ENCODE measurements at places on chromosomes 4 and X. TPM values are rescaled to one million over a fixed set of nuclear protein-coding genes. Genes with fewer than 3 reads are reported as not detected.

The NMU gene
- 4.2 TPM for total RNA-seq

- peak; percentile 49 for DNase-seq
Measured at GRCh38 chr4:70670332-70671014, 4.2 kb upstream of the JCHAIN start.

DNA sequence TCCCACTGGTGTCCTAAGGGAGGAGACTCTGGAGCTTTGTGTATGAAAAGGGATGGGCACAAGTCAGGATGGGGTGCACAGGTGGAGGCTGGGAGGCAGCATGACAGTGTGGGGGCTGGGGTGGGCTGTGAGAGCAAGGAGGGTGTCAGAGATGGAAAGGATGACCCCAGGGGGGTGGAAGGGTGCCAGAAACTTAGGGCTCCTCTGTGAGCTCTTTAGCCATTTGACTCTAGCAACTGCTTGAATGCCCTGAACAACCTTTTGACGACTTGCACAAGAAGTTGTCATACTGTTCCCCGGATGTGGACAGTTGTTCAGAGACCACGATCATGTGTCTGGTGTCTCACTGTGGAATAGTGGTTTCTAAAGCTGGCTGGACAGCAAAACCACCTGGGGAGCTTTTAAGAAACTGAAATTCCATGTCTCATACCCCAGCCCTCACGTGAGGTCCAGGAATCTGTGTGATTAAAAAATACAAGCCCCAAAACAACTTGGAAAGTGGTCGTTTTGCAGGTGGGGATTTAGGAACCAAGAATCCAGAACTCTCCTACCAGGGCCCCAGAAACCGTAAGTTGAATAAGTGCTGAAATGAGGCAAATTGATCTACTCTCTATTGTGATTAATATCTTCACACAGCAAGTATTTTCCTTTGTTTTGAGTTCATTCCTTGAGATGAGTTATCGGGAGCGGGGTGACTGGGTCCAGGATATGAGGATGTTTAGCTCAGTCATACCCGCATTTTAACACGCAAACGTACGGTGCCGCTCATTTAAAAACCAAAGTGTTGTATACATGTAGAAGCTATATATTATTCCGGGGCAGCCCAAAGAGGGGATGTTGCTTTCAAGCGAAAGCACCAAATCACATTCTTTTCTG lies 3.4 kb downstream of the RHOH start:
- peak; percentile 64 for DNase-seq

The ANK2 gene
- 11.6 TPM for total RNA-seq

DNA sequence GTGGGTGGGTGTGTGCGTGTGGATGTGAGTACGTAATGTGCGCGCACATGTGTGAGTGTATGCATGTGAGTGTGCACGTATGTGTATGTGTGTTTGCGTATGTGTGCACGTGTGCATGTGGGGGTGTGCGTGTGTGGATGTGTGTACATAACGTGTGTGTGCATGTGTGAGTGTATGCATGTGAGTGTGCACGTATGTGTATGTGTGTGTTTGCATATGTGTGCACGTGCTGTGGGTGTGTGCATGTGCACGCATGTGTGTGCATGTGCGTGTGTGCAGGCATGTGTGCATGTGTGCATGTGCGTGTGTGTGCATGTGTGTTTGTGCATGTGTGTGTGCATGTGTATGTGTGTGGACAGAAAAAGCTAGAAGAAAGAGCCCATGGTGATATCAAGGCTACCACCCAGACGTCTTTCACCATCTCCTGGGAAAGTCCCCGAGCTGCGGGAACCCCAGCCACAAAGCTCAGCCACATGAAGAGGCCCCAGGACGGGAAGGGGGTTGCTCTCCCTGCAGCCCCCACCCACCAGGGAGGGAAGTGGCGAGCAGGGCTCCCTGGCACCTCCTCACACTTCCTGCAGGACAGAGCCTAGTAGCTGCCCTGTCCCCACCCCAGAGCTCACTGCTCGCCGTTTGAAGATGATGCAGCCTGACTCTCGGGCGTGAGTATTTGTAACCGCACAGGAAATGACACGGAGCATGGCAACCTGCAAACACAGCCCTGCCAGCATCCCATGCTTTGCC lies 108.3 kb downstream of the DCTD start:
- DNase-seq: peak; percentile 95

The FAM149A gene
- 1.5 TPM for total RNA-seq

- no peak for DNase-seq
Measured at GRCh38 chr4:183765251-183765911, 106.3 kb downstream of the TRAPPC11 start.

The GDI1 gene
- 64.4 TPM for total RNA-seq

DNA sequence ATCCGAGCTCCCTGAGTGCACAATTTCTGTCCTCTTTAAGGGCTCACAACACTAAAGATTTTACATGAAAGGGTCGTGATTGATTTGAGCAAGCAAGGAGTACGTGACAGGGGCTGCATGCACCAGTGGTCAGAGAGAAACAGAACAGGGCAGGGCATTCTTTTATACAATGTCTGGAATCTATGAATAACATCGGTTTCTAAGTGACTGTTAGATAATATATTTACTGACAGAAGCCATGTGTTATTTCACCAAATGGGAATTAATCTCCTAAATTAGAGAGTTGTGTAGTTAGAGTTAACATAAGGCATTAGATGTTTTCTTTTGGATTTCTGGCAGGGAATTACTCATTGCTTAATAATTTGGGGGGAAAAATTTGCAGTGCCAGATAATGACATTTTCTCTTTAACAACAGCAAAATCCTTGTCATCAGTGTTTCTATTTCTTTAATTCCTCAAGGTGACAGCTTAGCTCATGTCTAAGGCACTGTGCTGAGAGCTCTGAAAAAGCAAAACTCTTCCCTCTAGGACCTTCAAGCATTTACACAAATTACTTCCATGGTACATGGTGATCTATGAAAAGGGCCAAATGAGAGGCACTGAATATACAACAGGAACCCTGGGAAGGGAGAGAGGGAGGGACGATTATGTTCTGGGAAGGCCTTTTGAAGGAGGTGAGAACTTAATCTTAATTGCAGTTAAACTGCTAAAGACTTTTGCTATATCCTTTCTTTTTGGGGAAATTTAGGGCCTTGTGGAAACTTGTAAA lies 145.0 kb downstream of the RTL3 start:
- DNase-seq: no peak

DNA sequence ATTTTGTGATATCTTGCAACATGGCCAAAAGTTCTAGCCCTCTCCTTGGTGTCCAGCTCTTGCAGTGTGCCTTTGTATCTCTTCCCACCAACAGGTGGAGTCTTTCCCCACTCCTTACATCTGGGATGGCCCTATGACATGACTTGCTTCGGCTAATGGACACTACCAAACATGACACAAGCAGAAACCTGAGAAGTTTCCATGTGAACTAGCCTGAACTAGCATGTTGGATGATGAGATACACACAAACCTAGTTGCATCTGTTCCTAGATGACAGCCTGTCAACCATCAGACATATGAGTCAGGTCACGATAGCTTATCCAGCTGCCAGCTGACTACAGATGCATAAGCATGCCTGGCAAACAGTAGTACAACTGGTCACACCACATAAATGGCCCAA lies 207.5 kb upstream of the FTHL17 start:
- DNase-seq: peak; percentile 17

- DNase-seq: no peak
Measured at GRCh38 chrX:123665197-123665596, 67.7 kb downstream of the THOC2 start.

The PNMA3 gene
- total RNA-seq: 0.07 TPM

The SSX1 gene
- 139 TPM for total RNA-seq

The KCNIP4 gene
- not detected for total RNA-seq

DNA sequence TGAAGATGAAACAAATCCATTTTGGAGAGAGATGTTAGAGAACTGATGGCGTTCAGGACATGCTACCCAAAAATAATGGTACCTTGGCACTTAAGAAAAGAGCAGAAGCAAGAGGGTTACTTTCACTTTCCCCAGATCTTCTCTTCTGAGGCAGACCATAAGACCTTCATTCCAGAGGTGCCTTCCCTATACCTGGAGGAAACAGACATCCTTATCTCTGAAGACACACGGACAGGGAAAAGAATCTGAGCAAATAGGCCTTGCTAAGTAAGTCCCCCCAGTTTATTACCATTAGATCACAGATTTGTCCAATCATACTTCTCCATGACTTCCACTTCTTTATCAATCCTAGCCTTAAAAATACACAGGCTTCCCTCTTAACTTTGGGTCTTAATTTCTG lies 2.0 kb upstream of the FGF2 start:
- no peak for DNase-seq

DNA sequence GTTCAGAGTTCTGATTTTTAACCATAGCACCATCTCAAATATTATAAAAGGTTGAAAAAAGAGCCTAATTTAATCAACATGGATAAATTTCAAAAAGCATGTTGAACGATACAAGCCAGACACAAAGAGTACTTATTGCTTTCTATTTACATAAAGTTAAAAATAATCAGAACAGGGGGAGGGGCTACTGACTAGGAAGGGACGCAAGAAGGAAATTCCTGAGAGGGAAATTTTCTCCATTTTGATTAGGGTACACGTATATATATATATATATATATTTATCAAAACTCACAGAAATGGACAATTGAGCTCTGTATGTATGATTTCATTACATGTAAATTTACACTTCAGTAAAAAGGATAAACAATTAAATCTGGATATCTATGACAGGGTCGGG lies 482 bp upstream of the MBTPS2 start:
- no peak for DNase-seq

DNA sequence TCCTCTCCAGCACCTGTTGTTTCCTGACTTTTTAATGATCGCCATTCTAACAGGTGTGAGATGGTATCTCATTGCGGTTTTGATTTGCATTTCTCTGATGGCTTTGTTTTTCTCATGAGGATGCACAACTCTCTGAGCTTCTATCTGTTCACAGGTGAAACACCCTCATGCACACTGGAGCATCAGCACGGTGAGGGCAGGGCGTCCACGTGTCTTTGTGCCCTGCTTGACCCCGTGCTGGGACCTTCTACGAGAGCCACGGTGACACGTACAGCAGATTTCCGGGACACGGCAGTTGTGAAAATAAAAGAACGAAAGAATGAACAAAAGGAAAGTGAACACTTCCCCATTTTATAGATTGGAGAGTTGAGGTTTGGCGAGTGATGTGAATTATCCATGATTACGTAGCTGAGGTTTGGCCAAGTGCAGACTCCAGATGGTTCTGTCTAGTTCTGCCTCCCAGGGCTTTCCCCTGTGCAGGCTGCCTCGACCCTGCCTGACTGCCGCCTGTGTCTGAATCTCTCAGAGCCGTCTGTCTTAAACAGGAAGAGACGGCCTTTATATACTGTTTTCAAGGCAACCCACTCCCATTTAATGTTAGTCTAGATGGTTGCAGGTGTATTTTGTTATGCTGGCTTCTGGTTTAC lies 67.8 kb upstream of the SORBS2 start:
- DNase-seq: no peak

- no peak for DNase-seq
Measured at GRCh38 chr4:169215656-169216055, 55.1 kb downstream of the SH3RF1 start.

GRCh38 chrX:9847071-9847470 lies 60.8 kb downstream of the SHROOM2 start:
- DNase-seq: peak; percentile 71

- DNase-seq: no peak
Measured at GRCh38 chr4:23881674-23882337, 8.0 kb downstream of the PPARGC1A start.

The ZCCHC4 gene
- total RNA-seq: 14.8 TPM

DNA sequence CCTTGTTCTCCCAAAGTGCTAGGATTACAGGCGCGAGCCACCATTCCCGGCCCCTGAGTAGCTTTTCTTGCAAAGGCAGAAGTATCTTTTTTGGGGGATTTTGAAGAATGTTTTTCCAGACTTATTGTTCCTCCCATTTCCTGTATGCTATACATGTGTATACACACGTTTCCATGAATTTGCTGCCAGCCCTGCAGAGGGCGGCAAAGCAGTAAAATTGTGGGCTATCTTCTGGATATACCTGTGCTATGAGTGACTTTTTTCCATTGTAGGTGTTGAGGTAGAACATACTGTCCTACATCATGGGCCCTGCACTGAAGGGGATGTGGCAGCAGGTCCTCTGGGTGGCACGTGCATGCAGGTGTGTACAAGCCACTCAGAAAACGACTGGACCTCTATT lies 16.9 kb upstream of the MED28 start:
- DNase-seq: peak; percentile 30

GRCh38 chrX:111260451-111260850 lies 9.8 kb downstream of the CAPN6 start:
- no peak for DNase-seq

The HMGB2 gene
- total RNA-seq: 294 TPM

The CABS1 gene
- total RNA-seq: not detected

The TRIM60 gene
- not detected for total RNA-seq

GRCh38 chr4:55834086-55834795 lies 14.7 kb downstream of the EXOC1L start:
- no peak for DNase-seq

All from HT1080 (cell line).